Transverse colon (tissue), 4 donors: ENCODE measurements at places on chromosomes 5 and 9. TPM values are rescaled to one million over a fixed set of nuclear protein-coding genes. Genes with fewer than 3 reads are reported as not detected.

DNA sequence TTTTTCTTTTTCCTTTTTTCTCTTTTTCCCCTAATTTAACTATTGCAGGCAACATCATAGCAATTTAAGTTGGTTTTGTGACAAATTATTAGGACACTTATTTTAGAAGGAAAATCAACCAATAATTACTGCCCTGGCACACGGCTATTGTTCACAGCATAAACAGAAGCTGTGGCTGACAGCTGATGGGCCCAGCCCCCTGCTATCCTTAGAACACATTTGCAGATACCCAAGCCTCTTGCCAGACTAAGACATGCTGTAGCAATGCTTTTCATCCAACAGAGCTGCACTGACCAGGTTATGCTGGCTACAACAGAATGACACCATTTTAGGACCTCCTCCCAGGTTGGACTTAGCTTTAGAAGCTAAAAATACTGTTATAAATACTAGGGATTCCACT is 852.7 kb upstream of the DMAC1 start:
- no peak overlapping the region for H3K27ac ChIP-seq
- no peaks in the 10 kb centered on the region for H3K27me3 ChIP-seq
- H3K4me3 ChIP-seq = no peak overlapping the region
- DNase-seq = no peak
- H3K4me1 ChIP-seq = no peaks in the 10 kb centered on the region

Gene GZMA
- not detected for total RNA-seq

Gene NEURL1B
- total RNA-seq = 84.0 TPM

- no peaks in the 10 kb centered on the region for H3K4me1 ChIP-seq
- H3K4me3 ChIP-seq = no peak overlapping the region
- H3K36me3 ChIP-seq = no peaks in the 10 kb centered on the region
- DNase-seq = no peak
- H3K27me3 ChIP-seq = no peaks in the 10 kb centered on the region
- no peak overlapping the region for H3K27ac ChIP-seq
Observed at GRCh38 chr5:153399595-153399994, 90.9 kb upstream of the GRIA1 start.

GRCh38 chr9:134437403-134438194 is 111.3 kb downstream of the RXRA start:
- H3K27me3 ChIP-seq = peaks cover 6% of the 10 kb centered on the region
- DNase-seq = no peak
- no peak overlapping the region for H3K4me3 ChIP-seq
- H3K27ac ChIP-seq = peak overlapping the region; percentile 33

GRCh38 chr9:36148311-36149051 is 11.9 kb downstream of the GLIPR2 start:
- H3K4me1 ChIP-seq = peaks cover 48% of the 10 kb centered on the region
- no peak overlapping the region for H3K4me3 ChIP-seq
- H3K36me3 ChIP-seq = no peaks in the 10 kb centered on the region
- H3K27ac ChIP-seq = peak overlapping the region; percentile 87
- DNase-seq = peak; percentile 95
- no peaks in the 10 kb centered on the region for H3K27me3 ChIP-seq

- no peaks in the 10 kb centered on the region for H3K27me3 ChIP-seq
- no peak for DNase-seq
- peak overlapping the region; percentile 56 for H3K27ac ChIP-seq
- no peaks in the 10 kb centered on the region for H3K36me3 ChIP-seq
- H3K4me1 ChIP-seq = peaks cover 52% of the 10 kb centered on the region
Observed at GRCh38 chr5:95861864-95862561, 39.5 kb upstream of the GLRX start.

DNA sequence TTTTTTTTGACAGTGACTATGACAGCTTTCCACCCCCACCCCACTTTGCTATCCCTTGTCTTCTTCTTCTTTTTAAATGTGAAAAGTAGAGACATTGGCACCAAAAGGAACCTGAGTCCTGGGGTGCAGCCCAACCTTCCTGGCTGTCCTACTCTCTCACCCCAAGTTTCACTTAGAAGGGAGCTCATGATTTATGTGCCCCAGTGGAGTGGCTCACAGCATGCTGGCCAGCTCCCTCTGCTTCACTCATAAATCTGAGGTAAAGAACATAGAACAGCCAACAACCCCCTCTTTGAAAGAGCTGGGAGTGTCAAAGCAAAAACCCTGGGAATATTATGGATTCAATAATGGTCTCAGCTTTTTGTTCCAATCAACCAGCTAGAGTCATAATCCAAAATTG is 196.3 kb upstream of the DAPK1 start:
- no peaks in the 10 kb centered on the region for H3K27me3 ChIP-seq
- H3K36me3 ChIP-seq = no peaks in the 10 kb centered on the region
- H3K27ac ChIP-seq = no peak overlapping the region
- H3K4me1 ChIP-seq = no peaks in the 10 kb centered on the region
- DNase-seq = no peak

GRCh38 chr5:157602505-157602904 is 26.9 kb upstream of the ADAM19 start:
- H3K27me3 ChIP-seq = no peaks in the 10 kb centered on the region
- peaks cover 7% of the 10 kb centered on the region for H3K4me1 ChIP-seq
- no peaks in the 10 kb centered on the region for H3K36me3 ChIP-seq
- no peak overlapping the region for H3K4me3 ChIP-seq

Gene C1QTNF3
- 13.3 TPM for total RNA-seq

DNA sequence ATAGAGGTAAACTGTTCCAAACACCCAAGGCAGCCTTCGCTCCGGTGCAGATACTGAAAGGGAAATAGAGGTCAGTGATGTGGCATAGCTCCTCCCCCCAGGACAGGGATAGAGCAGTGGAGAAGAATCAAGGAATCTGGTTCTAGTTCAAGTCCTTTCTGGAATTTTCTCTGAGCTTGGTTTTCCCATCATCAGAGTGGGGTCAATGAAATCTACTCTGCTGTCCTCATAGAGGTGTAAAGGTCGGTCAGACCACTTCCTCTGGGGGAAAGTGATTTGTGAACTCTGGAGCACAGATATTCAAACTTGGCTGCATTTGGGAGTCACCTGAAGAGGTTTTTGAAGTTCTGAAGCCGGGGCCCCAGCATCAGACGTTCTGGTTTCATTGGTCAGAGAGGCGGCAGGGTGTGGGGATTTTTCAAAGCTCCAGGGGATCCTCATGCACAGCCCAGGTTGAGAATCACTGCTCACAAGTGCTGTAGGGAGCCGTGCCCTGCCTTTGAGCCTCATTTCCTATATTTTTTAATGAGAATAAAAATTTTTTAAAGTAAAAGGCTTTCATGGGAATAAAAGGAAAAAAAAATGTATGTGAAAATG is 105.7 kb upstream of the RAD23B start:
- H3K27me3 ChIP-seq = no peaks in the 10 kb centered on the region
- no peaks in the 10 kb centered on the region for H3K36me3 ChIP-seq
- peaks cover 3% of the 10 kb centered on the region for H3K4me1 ChIP-seq
- peak overlapping the region; percentile 3 for H3K27ac ChIP-seq
- no peak for DNase-seq
- no peak overlapping the region for H3K4me3 ChIP-seq

- H3K27me3 ChIP-seq = no peaks in the 10 kb centered on the region
- no peak for DNase-seq
- H3K4me3 ChIP-seq = no peak overlapping the region
- no peak overlapping the region for H3K27ac ChIP-seq
- H3K4me1 ChIP-seq = no peaks in the 10 kb centered on the region
Observed at GRCh38 chr5:146703899-146704298, 174.7 kb downstream of the PPP2R2B start.

Gene GNA14
- total RNA-seq = 9.4 TPM

GRCh38 chr5:32115985-32116384 is 58.1 kb downstream of the GOLPH3 start:
- no peak overlapping the region for H3K27ac ChIP-seq
- H3K36me3 ChIP-seq = no peaks in the 10 kb centered on the region
- H3K27me3 ChIP-seq = no peaks in the 10 kb centered on the region
- DNase-seq = no peak
- no peak overlapping the region for H3K4me3 ChIP-seq

GRCh38 chr5:37174928-37175327 is 74.2 kb downstream of the CPLANE1 start:
- no peaks in the 10 kb centered on the region for H3K27me3 ChIP-seq
- H3K4me3 ChIP-seq = no peak overlapping the region
- peaks cover 51% of the 10 kb centered on the region for H3K36me3 ChIP-seq
- H3K4me1 ChIP-seq = no peaks in the 10 kb centered on the region

GRCh38 chr5:126525630-126526245 is 69.3 kb downstream of the ALDH7A1 start:
- peak; percentile 79 for DNase-seq
- H3K4me1 ChIP-seq = peaks cover 8% of the 10 kb centered on the region
- H3K4me3 ChIP-seq = no peak overlapping the region
- H3K36me3 ChIP-seq = no peaks in the 10 kb centered on the region
- peak overlapping the region; percentile 64 for H3K27ac ChIP-seq

- no peak overlapping the region for H3K4me3 ChIP-seq
- no peaks in the 10 kb centered on the region for H3K36me3 ChIP-seq
- no peaks in the 10 kb centered on the region for H3K27me3 ChIP-seq
- no peaks in the 10 kb centered on the region for H3K4me1 ChIP-seq
- no peak for DNase-seq
Observed at GRCh38 chr5:20536813-20537212, 548.8 kb upstream of the CDH18 start.

Gene GABRA6
- total RNA-seq = not detected

DNA sequence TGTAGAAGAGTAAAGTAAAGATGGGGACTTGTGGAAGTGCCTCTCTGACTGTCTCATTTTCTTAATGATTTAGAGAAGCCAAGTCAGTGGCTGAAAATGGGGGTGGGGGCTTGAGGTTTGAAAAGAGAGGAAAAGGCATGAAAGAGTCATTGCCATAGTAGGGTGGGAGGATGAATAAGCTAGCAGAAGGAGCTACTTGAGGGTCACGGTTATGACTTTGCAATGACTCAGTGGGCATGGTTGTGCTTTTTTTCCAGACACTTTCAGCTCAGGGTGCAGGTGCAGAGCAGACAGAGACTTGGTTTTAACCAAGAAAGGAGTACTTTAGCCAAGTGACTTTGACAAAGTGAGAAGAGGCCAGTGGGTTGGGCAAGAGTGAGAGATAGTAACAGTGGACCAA is 117.8 kb downstream of the PTTG1 start:
- no peak overlapping the region for H3K4me3 ChIP-seq
- no peaks in the 10 kb centered on the region for H3K36me3 ChIP-seq
- H3K27ac ChIP-seq = no peak overlapping the region
- no peaks in the 10 kb centered on the region for H3K27me3 ChIP-seq
- H3K4me1 ChIP-seq = no peaks in the 10 kb centered on the region

GRCh38 chr5:122126177-122126755 is 3.1 kb upstream of the ZNF474 start:
- H3K4me1 ChIP-seq = peaks cover 9% of the 10 kb centered on the region
- no peaks in the 10 kb centered on the region for H3K27me3 ChIP-seq
- peak overlapping the region; percentile 66 for H3K27ac ChIP-seq
- no peak overlapping the region for H3K4me3 ChIP-seq

DNA sequence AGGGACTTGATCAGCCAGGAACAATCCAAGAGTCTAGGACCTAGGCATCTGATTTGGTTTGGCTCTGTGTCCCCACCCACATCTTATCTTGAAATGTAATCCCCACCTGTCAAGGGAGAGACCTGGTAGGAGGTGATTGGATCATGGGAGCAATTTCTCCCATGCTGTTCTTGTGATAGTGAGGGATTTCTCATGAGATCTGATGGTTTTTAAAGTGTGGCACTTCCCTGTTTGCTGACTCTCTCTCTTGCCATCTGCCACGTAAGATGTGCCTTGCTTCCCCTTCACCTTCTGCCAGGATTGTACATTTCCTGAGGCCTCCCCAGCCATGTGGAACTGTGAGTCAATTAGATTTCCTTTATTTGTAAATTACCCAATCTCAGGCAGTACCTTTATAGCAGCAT is 201.7 kb upstream of the ACTBL2 start:
- no peak overlapping the region for H3K4me3 ChIP-seq
- no peak for DNase-seq
- no peak overlapping the region for H3K27ac ChIP-seq
- no peaks in the 10 kb centered on the region for H3K27me3 ChIP-seq
- H3K4me1 ChIP-seq = no peaks in the 10 kb centered on the region
- H3K36me3 ChIP-seq = no peaks in the 10 kb centered on the region

- no peak overlapping the region for H3K27ac ChIP-seq
- no peak for DNase-seq
- no peak overlapping the region for H3K4me3 ChIP-seq
- H3K4me1 ChIP-seq = no peaks in the 10 kb centered on the region
Observed at GRCh38 chr5:114448481-114448880, 86.6 kb downstream of the KCNN2 start.

GRCh38 chr5:6652025-6652424 is 18.8 kb downstream of the SRD5A1 start:
- peak; percentile 18 for DNase-seq
- H3K27me3 ChIP-seq = no peaks in the 10 kb centered on the region
- H3K4me1 ChIP-seq = no peaks in the 10 kb centered on the region
- H3K36me3 ChIP-seq = peaks cover 7% of the 10 kb centered on the region

Gene LHX3
- total RNA-seq = not detected

DNA sequence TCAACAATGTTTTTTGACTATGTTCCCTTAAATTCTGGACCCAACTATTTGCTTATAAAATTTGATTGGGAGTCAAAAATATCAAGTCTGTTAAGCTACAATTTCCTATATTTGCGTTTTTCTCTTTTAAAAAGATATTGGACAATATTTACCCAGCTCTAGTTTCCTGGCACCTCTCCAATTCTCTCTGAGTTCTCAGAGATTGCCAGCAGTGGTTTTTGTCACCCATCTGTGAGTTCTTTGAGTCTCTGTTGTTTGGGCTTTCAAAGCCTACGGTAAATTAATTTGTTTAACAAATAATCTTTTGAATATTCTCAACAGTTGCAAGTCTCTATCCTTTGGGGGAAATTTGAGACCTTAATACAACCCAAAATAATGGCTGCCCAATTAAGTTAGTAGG is 174.2 kb upstream of the PUM3 start:
- H3K36me3 ChIP-seq = no peaks in the 10 kb centered on the region
- H3K4me1 ChIP-seq = no peaks in the 10 kb centered on the region
- H3K27ac ChIP-seq = no peak overlapping the region

- no peaks in the 10 kb centered on the region for H3K36me3 ChIP-seq
- DNase-seq = no peak
- no peak overlapping the region for H3K27ac ChIP-seq
- H3K4me3 ChIP-seq = no peak overlapping the region
Observed at GRCh38 chr9:136387217-136387616, 12.8 kb downstream of the SNAPC4 start.

Gene C5orf52
- total RNA-seq = not detected

DNA sequence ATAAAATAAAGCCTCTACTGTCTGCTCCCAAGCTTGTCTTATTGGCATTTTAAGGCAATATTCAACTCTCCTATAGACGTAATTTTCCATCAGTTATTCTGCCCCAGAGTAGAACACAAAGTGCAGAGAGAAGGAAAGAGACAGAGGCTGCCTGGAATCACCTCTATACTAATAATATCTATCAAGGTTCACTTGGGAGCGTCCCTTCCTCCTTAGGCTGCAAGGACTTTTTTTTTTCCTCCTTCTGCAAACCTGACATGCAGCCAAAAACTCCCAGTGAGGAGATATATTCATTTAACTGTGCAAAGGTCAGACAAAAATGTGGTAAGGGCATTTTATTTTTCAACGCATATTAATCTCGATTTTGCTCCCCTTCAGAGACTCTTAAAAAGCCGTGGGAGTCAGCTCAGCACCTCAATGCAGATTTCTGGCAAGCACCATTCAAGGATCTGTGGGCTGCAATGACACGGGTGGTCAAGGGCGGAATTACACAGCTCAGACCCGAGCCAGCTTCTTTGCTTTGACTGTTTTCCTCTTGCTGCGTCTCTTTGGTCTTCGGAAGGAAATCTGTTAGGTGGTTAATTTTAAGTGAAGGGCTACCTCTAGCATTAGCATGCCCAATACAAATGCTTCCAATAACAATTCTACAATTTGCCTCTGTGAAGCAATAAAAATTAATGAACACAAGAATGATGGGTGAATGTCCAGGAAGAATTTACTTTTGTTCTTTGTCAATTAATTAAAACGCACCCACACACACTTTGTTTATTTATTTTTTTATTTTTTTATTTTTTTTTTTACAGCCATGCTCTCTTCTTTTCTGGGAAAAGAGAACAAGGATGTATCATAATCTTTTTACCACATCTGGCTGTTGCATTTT is 587.7 kb upstream of the GRAMD2B start:
- H3K4me1 ChIP-seq = no peaks in the 10 kb centered on the region
- H3K27ac ChIP-seq = no peak overlapping the region
- no peaks in the 10 kb centered on the region for H3K27me3 ChIP-seq
- peak; percentile 39 for DNase-seq
